ENCODE measurements at places on chromosomes 3 and 15.
A peak's percentile ranks its signal among the peaks of the same experiment; 100 is the strongest.

GRCh38 chr15:74200412-74200815 is 2.2 kb downstream of the STRA6 start:
- no peak for DNase-seq

- DNase-seq = no peak
Observed at GRCh38 chr3:10743366-10744097, 72.5 kb upstream of the SLC6A11 start.

DNA sequence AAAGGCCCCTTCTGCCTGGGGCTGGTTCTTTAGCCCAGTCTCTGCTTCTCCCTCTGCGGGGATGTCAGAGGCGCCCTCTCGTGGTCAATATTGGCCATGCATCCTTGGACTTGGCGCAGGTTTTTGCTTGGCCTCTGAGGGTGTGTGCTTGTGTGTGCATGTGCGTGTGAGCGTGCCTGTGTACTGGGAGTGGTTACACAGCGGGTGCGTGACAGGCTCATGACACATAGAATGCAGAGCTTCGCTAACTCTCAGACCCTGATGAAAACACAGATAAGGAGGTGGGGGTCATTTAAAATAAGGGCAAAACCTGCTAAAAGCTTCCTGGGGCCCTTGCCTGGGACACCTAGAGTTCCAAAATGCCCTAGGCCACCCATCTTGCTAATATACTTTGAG is 160.9 kb downstream of the SMAD6 start:
- DNase-seq = peak; percentile 82

GRCh38 chr3:149850787-149851584 is 38.0 kb downstream of the RNF13 start:
- no peak for DNase-seq

- no peak for DNase-seq
Observed at GRCh38 chr3:172750069-172750367, 508 bp upstream of the ECT2 start.

- DNase-seq = no peak
Observed at GRCh38 chr3:69058180-69058946, 6.2 kb upstream of the TMF1 start.

- no peak for DNase-seq
Observed at GRCh38 chr15:36499412-36500389, 79.7 kb upstream of the CDIN1 start.
